ENCODE measurements at places on chromosomes 5 and 9.

GRCh38 chr5:103391659-103392058 is 133.1 kb downstream of the MACIR start:
- no peak for DNase-seq

GRCh38 chr9:76733096-76733495 is 31.1 kb upstream of the PCA3 start:
- DNase-seq = no peak

GRCh38 chr9:121576281-121577075 is 75.0 kb upstream of the DAB2IP start:
- DNase-seq = no peak

GRCh38 chr5:134226441-134227192 is 744 bp upstream of the PPP2CA start:
- DNase-seq = no peak

GRCh38 chr5:136205061-136205702 is 12.2 kb upstream of the SMIM32 start:
- DNase-seq = no peak

GRCh38 chr9:133822430-133823065 is 84.4 kb upstream of the SARDH start:
- DNase-seq = no peak

DNA sequence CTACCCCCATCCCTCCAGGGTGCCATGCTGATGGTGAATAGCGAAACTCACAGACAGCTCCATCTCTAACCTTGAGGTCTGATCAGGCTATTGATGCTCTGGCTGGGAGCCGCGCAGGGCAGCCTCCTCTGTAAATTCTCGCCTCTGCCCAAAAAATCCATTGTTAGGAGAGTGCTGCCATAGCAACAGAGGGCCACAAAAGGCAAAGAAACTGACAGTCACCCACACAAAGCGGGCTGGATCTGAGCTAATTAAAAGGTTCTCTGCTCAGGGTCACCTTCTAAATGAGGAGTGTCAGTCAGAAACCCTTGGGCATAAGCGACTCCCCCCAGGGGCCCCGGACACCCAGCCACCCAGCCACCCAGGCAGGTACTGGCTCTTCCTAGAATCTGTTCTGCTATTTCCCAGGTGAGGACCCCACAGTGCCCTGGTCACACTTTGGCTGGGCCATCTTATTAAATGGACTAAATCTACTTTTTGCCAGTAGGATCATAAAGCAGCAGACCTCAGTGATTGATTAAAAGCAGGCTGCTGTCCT is 126.7 kb downstream of the MED10 start:
- DNase-seq = no peak

DNA sequence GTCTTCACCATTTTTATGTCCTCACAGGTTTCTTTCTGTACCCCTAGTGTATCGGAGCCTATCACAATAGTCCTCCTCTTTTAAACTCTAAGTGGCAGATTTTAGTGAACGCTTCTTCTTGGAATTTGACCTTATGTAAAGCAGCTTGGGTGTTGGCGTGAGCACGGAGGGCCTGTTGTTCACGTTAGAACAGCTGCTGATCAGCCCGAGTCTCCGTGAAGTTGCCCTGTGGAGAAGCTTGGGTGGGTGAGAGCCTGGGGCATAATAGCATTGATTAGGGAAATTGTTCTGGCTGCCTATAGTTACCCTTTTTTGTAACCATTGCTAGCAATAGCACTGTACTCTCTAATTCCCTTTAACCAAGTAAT is 167.0 kb upstream of the OTULINL start:
- DNase-seq = no peak

- no peak for DNase-seq
Observed at GRCh38 chr9:27671636-27672035, 98.4 kb upstream of the C9orf72 start.

- peak; percentile 84 for DNase-seq
Observed at GRCh38 chr5:78806544-78806943, 158.0 kb upstream of the LHFPL2 start.

DNA sequence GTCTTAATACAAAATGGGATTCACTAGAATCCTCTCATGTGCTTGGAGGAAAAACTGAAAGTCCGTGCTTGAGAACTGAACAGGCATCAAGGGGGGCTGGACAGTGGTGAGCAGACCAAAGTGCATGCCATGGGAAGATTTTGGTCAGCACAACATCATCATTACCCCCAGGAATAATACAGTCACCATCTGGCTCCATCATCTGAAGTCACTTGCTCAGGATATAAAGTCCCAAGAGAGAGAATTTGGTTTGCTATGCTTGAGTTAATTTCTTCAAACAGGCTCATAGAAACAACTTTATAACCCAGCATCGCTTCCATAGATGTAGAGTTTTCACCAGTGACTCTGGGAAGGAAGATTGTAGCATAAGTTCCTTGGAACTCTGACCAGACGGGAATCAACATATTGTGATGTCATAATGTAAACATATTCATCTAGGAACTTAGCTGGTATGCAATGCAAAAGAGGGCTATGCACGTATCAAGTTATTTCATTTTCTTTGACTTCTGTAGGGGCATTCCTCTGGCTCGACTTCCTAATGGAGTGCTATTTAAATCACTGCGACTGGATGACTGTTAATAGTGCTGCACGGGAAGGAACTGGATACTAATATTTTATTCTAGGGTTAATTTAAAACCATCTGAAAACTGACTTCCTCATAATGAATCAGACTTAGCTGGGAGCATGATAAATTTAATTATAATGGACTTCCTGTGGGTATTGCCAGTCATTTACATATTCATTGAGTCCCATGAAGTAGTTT is 145.2 kb downstream of the MTRR start:
- DNase-seq = no peak

DNA sequence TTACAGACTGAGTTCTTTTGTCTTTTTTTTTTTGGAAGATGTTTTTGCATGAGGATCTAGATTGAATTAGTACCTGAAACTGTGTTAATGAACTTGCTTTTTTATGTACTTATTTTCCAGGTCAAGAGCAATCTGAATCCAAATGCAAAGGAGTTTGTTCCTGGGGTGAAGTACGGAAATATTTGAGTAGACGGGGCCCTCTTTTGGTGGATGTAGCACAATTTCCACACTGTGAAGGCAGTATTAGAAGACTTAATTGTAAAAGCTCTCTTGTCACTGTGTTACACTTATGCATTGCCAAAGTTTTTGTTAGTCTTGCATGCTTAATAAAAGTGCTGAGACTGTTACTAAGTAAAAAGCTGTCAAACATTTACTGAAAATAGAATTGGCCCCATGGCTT is 14.5 kb downstream of the SLC23A1 start:
- no peak for DNase-seq

DNA sequence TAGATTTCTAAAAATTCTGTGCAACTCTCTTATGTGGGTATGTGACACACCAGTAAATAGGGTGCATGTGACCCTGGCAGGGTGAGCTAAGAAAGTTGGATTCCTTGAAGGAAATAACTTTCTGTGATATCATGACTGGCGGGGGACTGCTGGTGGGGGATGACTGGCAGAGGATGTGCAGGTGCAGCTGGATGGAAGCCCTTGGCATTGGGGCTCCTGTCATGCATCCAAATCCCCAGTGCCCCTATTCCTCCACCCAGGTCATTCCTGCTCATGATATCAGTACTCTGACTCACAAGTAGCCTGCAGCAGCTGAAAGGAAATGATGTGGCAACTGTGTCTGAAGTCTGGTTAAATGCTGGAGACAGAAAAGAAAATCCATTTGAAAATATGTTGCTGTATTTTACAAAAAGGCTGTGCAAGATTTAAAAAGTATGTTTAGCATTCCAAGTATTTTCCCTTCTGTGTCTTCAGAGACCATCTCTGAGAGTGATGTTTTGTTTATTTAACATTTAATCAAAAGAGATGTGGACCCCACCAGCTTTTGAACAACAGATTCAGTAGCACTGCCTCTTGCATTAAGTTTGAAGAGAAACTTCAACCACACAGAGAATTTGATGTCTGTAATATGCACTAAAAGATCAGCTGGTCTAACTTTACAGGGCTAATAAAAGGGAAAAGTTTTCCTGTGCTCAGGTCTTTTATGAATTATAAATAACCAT is 17.9 kb upstream of the ZSWIM6 start:
- peak; percentile 88 for DNase-seq

DNA sequence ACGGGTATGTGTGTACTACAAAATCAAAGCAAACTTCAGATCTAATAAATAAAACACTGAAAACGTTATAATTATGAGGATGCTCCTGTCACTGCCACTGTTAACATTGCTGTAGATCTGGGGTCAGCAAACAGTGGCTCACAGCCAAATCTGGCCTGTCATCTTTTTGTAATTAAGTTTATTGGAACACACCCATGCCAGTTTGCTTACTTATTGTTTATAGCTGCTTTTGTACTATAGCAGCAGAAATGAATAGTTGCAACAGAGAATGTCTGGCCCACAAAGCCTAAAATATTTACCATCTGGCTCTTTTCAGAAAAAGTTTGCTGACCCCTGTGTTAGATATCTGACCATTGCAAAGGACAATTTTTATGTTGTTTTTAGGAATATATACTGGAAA is 32.1 kb downstream of the PRRC1 start:
- DNase-seq = no peak

- no peak for DNase-seq
Observed at GRCh38 chr9:79578891-79579290, 7.1 kb downstream of the TLE4 start.

DNA sequence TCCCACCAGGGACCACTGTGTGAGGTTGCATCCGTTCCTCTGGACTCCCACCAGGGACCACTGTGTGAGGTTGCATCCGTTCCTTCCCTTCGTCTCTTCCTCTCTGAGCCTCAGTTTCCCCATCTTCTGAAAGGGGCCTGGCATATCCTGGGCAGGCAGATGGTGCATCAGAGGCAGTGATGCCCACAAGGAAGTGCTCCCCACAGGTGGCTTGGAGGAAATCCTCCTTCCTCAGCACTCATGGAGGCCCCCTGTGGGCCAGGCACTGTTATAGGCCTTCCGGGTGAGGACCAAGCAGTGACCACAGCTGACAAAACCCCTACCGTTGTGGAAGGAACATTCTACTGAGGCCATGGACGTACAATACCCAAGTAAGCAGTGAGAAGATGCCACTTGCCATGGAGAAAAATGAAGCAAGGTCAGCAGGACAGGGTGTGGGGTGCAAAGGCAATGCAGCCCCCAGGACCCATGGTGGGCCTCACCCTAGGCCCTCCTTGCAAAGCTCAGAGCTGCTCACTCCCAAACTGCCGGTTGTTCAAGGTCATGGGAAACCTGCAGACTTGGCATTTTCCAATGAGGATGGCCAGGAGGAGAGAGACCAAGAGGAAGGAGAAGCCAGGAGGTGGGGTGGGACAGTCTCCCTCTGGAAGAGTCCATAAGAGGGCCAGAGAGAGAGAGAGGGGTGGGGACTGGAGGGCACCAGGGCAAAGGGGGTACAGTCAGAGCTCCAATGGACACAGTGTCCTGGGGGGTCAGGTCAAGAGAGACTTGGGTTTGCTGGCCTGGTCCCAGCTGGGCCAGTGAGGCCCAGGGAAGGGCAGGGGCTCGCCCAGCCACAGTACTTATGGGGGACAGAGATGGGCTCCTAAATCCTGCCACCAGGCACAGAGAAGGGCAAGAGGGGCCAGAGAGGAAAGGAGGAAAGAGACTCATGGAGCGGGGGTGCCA is 51.1 kb downstream of the C9orf50 start:
- DNase-seq = no peak

DNA sequence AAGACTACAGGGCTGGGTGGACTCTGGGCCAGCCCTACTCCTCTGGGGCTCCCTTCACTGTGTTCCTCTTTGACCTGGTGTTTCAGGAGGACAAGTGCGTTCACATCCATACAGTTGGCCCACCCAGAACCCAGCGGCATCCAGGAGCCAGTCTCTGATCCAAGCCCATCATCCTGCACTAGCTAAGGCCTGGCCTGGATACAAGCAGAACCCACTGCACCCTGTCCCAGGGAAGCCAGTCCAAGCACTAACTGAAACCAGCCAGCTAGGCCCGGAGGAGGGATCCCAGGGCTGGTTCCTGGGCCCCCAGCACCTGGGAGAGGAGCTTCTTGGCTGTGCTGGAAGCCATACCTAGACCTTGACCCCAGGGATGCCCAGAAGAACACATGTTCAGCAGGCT is 4.1 kb upstream of the GBGT1 start:
- DNase-seq = no peak

DNA sequence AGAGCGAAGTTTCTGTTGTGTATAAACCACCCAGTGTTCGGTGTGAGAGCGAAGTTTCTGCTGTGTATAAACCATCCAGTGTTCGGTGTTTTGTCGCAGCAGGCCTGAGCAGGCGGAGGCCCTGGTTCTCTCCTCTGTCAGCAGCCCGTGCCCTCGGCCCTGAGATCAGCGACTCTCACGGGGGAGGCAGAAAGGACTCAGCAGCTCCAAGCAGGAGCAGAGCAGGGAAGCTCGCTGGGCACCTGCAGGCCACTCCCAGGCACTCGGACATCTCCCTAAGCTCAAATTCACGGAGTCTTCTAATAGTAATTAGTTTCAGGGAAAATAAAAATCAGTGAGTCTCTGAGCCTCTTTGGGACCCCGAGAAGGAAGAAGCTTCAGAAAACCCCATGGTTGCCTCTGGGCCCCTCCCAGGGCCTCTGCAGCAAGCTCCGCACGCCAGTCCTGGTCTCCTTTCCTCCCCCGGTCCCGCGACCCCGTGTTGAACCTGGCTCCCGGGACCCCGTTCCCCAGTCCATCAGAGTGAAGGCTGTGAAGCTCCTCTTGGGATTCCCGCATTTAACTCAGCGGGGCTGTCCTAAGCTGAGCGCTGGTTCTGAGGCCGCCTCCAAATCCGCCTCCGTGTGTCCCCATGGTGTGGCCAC is 81.9 kb upstream of the ADAMTS2 start:
- no peak for DNase-seq

DNA sequence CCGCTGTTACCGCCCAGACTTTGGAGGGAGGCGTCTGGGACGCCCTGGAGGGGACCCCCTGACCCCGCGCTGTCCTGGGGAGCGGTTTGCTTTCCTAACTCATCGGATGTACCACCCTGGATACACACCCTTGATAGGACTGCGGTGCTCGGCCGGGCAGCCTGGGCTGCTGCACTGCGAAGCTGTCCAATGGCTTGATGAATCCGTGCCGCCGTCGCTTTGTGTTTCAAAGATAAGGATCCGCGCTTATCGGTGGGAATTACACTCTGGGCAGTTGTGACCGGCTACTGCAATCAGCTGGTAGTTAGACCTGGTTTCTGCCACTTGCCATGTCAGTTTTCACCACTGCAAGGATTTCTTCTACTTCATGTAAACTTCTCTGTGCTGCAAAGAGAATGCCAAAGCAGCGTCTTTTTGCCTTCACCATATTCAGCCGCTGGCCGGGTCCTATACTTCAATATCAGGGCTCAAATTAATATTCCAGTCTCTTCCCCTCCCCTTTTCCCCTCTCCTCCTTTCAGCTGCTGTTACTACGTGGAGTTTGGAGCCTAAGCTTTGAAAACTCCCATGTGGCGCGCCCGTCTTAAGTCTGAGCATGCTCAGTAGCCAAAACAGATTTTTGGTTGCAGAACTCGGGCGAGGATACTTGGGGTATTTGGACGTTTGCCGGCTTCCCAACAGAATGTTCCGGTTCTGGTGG is 727 bp downstream of the SMAD5 start:
- no peak for DNase-seq

Data from HS-27A (cell line).